CD8-positive, alpha-beta T cell (primary cell): ENCODE measurements at places on chromosomes 3 and 15.

DNA sequence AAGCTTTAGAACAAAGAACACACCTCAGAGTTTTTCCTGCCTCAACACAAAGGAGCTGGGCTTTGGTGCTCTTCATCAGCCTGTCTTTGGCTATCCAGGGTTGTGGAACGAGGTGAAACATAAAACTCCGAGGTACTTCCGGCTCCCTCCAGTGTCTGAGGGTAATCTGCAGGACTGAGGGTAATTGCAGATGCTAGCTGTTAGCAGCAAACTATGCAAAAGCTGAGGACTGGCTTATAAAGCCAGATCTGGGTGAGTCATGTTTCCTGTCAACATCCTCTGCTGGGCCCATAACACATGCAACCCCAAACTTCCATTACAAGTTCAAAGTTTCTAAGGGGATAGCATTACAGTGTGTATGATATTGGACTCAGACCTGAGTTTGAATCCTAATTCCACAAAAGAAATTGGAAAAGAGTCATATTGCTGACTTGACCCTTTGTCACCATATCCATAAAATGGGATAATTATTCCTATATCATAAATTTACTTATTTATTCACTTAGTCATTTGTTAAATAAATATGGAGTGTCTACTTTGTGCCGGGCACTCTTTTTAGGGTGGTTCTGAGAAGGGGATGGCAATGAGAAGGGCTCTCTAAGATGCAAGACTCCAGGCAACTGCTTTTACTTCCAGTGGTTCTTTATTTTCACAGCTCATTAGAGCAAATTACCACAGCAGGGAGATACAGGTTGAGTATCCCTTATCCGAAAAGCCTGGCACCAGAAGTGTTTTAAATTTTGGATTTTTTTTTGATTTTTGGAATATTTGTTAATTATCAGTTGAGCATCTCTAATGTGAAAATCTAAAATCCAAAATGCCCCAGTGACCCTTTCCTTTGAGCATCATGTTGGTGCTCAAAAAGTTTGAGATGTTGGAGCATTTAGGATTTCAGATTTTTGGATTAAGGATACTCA is 9.5 kb upstream of the TRIM69 start:
- DNase-seq = peak; percentile 72

DNA sequence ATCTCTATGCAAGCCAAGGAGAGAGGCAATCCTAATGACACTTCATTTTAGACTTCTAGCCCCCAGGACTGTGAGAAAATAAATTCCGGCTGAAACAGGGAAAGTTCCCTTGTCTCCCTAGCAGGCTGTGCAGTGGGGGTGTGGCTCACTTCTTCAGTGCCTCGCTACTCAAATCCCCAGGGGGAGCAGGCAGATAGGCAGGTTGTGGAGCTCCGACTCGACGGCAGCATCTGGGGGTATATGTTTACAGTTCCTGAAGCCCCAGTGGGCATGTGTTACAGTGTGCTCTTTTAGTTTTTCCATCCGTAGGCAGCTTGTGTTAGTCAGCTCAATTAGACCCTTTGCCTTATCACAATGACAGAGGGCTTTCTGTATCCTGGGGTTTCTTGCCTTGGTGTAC is 836.5 kb downstream of the PDCD6IP start:
- DNase-seq = no peak

DNA sequence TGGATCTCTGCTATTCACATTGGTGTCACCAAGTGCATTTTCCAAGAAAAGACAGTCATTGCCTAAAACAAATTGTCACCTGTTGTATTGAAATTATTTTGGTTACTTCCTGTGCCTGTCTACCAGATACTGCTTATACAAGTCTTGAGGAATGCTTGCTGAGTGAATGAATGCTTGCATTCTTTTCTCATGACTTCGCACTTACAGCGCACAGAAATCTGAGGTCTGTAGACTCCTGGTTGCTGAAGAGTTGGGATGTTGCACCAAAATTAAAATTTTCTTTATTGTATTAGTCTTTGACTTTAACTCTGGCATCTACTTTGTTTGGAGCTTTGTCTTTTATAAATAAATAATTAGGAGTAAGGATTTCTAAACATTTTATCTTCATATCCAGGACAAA is 28.4 kb downstream of the SH3GL3 start:
- no peak for DNase-seq

DNA sequence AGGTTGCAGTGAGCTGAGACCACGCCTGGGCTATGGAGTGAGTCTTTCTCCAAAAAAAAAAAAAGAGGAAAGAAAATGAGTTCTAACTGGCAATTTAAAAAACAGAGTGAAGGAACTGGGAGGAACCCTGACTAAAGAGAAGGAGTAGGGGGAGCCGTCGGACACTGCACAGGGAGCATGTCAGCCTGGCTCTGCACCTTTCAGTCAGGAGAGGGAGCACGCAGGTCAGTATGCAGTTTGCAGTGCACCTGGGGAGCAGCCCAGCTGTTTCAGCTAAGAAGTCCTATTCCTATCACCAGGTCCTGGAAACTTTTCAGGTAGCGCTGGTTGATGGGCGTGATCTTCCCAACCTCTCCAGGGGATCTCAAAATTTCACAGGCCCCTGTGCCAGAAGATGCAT is 14.9 kb upstream of the ZXDC start:
- no peak for DNase-seq
